Kidney capillary endothelial cell (primary cell): ENCODE measurements at places on chromosomes 5 and 9.
A peak's percentile ranks its signal among the peaks of the same experiment; 100 is the strongest.

- no peak for DNase-seq
Observed at GRCh38 chr5:142006363-142007236, 6.2 kb downstream of the GNPDA1 start.

DNA sequence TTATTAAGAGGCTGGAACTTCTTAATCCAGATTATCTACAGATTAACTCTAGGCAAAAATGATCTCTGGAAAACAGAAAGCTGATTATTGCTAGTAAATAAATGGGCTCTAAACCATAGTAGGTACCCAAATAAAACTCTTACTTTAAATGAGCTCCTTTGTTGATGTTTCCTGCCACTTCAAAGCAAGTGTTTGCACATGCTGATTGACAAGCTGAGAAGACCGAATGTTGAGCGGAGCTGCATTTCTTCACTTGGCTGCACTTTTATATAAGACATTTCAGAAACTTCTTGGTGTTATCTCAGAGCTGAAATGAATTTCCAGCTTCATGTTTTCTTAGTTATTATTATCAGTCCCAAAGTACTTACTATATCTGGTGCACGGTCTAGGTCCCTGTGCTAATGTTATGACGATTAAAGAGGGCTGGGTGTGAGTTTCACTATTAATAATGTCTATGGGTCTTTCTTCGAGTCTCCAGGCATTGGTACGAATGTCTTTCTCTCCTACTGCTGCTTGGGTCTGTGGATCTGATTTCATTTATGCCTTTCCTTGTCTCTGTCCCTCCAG is 58.6 kb upstream of the CTXN3 start:
- no peak for DNase-seq

GRCh38 chr9:134968011-134968822 is 50.5 kb upstream of the FCN1 start:
- no peak for DNase-seq

- DNase-seq: no peak
Observed at GRCh38 chr9:14320271-14321181, 6.6 kb upstream of the NFIB start.

DNA sequence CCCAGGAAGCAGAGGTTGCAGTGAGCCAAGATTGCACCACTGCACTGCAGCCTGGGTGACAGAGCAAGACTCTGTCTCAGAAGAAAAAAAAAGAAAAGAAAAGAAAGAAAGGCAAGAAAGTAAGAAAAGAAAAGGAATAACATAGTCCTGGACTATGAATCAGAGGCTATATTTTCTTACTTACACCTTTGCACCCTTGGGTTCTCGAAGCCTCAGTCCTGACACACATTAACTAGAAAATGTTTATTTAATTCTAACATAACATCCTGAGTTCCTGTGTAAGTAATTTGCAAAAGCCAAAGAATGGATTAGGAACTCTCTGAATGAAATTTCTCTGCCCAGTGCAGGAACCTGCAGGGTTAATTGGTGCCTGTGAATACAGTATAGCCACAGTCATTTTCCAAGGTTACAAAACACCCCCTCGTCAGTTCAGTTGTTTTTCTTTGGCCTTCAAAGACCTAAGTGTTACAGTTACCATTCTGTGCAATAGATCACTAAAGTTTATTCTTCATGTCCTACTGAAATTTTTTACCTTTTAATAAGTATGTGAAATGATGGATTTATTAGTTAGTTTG is 147.6 kb downstream of the SV2C start:
- DNase-seq: no peak

DNA sequence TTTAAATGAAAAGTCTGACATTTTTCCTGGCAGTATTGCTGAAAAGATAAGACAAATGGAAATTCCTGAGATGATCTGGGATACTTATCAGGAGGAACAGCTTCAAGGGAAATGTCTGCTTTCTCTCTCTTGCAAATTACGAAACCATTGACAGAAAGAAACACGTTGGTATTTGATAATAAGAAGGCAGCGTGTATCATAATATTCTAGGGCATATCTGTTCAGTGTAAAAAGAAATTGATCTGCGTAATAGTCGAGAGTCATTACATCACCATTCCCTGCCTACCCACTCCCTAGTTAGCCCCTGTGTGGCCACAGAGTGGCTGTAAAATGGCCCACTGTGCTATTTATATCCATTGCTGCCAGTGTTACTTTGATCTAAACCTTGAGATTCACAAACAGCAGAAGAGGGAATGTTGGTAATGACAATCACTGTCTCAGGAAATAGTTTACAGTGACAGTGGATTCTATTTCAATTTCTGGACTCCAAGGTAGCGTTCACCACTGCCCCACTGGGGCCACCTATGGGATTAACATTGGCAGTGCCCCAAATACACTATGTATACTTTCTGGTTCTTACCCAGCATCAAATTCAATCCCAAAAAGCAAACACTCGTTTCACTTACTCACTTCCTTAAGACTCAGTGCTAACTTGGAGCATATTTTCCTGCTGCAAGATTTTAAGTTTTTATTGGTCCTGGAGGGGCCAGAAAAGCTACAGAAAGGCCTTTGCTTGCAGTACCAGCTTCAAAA is 133.4 kb upstream of the GAS1 start:
- peak; percentile 1 for DNase-seq

GRCh38 chr5:136769900-136770684 is 404.7 kb upstream of the TRPC7 start:
- peak; percentile 58 for DNase-seq

DNA sequence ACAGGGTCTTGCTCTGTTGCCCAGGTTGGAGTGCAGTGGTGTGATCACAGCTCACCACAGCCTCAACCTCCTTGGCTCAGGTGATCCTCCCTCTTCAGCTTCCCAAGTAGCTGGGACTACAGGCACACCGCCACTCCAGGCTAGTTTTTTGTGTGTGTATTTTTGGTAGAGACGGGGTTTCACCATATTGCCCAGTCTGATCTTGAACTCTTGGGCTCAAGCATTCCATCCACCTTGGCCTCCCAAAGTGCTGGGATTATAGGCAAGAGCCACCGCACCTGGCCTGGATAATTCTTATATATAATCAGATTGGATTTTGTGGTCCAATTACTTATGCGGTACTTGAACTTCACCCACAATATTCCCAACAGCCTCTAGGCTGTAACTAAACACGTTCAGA is 19.8 kb downstream of the CCDC69 start:
- no peak for DNase-seq

DNA sequence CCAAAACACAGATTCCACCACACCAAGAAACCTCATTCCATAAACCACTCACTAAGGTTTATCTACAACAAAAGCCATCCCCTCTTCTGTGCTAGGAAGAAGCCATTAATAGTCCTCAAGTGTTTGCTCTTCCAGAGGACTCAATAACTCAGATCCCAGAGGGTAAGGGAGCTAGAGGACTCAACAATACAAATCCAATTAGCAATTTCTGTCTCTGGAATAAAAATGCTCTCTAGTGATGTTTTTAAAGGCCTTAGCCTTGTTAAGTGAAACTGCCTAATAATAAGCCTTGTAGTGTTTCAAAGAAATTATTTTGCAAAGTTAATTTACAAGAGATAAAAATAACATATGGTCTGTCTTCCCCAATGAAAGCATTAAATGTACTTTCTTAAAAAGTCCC is 942.4 kb downstream of the CDH12 start:
- no peak for DNase-seq

DNA sequence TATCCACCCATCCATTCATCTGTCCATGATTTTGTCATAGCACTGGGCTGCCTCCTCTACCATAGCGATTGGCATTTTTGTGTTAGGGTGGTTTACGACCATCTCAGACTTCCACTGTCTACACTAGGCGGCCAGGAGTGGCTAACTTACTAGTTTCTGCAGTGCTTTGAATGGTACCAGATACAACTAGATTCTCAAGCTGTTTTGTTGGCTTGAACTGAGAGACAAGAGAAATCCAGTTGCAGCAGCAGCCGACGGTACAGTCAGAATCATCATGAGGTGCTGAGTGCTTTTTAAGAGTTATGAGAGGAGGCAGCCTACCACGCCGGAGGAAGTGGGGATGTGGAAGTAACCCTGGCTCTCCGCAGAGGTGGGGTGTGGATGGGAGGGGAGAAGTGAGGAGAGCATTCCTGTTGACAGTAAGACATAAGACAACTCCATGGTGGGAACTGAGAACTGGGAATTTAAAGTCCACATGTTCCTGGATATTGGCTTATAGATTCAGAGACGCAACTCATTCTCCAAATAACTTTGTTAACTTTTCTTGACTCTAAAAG is 27.9 kb downstream of the COL5A1 start:
- DNase-seq: no peak

DNA sequence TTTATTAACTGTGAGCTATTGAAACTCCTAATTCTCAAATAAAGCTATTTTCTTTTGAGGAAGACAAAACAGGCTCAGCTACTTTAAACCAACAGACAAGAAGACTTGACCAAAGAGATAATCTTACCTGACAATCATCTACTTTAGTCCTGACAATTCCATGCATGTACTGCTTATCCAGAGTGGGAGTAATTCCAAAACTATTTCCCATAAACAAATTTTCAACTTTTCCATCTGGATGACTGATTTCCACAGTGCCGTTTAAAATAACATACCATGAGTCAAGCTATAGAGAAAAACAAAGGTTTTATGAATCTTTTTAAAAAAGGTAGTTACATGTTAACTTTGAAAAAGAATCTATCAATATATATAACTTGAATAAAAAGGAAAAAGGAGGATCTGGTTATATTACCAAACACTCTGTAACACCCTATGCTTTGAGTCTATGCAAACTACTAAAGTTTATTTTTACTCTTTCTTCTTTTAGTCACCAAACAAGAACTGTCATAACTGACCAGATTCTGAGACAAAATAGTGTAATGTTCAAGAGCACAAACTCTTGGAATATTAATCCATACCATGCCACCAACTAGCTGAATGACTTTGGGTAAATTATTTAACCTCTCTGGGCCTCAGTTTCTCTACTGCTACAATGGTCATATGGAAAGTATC is 129.7 kb downstream of the RAPGEF6 start:
- no peak for DNase-seq

GRCh38 chr5:11047030-11047429 is 286.0 kb upstream of the DAP start:
- DNase-seq: no peak

GRCh38 chr9:97398999-97399758 is 12.7 kb upstream of the TDRD7 start:
- peak; percentile 51 for DNase-seq

GRCh38 chr9:72844440-72844768 is 108.4 kb downstream of the ALDH1A1 start:
- DNase-seq: no peak

GRCh38 chr5:88854769-88855168 is 28.2 kb downstream of the MEF2C start:
- no peak for DNase-seq

- DNase-seq: no peak
Observed at GRCh38 chr9:76203373-76203772, 190.9 kb downstream of the RFK start.

DNA sequence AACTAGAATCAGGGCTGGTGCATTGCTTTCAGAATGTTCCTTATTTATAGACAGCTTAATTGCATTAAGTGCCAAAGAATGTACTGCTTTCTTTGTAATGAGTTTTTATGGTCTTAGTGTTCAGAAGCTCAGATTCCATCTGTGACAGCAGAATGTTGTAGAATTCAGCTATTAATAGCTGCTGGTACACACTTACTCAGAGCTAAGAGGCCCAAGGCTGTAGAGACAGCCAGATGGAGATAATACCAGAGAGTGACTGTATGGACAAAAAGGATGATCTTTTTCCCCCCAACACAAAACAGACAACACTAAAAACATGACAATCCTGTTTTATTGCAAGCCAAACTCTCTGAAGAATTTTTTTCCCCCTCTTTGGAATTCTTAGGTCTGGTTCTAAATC is 50.2 kb downstream of the PPP2R2B start:
- DNase-seq: no peak

DNA sequence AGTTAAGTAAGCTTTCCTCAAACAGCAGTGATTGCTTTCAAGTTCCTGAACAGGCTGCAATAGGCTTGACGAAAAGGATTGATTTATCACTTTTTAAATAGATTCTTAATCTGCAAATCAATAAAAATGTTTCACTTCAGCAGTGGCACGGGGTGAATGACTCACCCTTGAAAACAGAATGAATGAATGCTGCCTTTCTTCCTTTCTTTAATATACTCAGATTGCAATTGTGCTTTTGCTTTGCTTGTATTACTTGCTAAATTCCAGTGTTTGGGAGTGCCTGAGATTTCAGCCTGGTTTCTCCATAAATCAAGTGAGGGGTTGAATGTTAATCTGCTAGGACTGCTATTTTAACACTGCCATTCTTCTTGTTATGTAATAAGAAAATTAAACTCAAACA is 1293.8 kb downstream of the PTPRD start:
- DNase-seq: no peak

DNA sequence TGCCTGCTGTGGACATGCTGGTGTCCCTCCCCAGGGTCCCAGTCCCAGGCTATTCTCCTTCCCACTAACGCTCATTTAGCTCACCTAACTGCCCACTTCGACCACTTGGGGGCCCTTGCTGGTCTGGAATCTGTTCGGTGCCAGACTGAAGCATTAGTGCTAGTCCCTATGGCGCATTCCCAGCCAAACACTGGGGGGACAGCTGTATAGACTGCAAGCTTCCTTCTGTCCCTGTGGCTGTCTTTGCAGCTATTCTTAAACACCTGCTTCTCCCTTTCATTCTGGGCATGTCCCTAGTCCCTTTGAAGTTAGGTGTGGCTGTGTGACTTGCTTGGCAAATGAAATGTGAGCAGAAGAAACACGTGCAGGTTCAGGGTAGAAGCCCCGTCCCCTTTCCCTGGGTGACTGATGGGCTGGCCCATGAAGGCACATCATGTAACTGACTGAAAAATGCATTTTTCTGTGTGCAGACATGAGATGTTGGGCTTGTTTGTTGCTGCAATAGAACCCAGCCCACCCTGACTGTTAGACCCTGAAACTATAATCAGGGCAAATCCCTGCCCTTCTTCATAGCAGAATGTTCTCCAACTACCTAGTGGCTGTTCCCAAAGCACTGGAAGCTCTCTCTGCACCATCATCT is 134.4 kb downstream of the BARX1 start:
- no peak for DNase-seq

DNA sequence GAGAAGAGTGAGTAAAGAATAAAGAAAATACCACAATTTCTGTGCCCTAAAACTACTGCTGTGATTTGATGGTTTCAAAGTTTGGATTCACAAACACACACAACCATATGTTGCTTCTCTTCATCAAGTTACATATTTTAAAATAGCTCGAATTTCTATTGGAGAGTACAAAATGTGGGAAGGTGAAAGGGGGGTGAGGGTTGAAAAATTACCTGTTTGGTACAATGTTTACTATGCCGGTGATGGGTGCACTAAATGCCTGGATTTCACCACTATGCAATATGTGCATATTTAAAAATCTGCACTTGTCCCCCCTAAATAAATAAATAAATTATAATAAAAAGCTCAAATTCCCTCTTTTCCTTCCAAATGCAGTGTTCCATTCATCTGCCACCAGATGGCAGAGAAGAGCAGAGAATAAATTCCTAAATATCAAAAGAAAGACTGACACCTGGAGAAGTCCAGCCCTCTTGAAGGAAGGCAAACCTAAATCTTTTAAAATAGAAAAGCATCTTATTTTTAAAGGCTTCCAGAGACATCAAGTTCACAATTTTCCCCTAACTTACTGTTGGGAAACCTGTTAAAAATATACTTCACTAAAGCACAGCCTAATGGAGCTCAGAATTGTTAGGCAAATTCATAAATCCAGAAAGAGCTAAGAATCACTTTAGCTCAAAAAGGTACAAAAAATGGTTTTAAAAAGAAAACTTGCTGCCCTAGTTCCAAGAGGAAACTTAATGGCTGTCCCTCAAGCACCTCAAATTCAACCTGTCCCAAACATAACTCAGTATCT is 24.8 kb upstream of the HNRNPA0 start:
- DNase-seq: peak; percentile 30

GRCh38 chr5:147601652-147602051 is 91.8 kb upstream of the DPYSL3 start:
- DNase-seq: no peak
